Upper lobe of left lung (tissue), 6 donors: ENCODE measurements at places on chromosomes 3 and 15. TPM values are rescaled to one million over a fixed set of nuclear protein-coding genes. Genes with fewer than 3 reads are reported as not detected.

DNA sequence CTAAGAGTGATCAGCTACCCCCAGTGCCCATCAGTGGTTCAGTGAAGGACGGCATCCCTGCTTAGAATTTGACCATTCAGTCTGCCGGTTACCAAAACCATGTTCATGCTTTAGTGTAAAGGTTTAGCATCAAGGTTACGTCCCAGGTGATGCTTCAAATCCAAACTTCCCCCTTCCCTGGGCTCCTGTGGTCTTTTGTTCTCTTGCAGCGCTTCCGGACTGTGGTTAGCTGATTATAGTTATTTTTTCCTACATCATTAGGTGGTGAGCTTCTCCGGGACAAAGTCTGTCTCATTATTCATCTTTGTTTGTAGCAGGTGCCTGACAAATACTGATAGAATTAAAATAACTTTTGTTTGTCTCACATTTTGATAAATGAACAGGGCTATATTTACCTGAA, 28.3 kb upstream of the MYZAP start:
- DNase-seq: no peak
- H3K4me3 ChIP-seq: no peak overlapping the region
- H3K4me1 ChIP-seq: peaks cover 19% of the 10 kb centered on the region
- H3K36me3 ChIP-seq: no peaks in the 10 kb centered on the region
- no peaks in the 10 kb centered on the region for H3K27me3 ChIP-seq

DNA sequence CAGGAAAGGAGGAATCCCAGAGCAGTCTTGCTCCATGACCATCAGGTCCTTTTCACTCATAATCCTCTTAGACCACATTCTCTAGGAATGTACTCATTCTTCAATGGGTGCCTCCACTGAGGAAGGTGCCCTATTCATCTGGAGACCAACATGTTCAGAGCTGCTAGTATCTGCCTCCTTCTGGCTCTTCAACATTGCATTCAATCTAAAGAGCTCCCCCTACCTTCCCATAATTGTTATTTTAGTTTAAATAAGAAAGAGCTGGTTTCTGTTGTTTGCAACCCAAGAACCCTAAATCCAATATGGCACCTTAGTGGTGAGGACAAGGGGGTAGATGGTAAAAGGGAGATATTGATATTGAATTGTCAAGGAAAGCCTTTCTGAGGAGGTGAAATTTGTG, 67.6 kb downstream of the SCN11A start:
- no peak overlapping the region for H3K27ac ChIP-seq
- no peak overlapping the region for H3K4me3 ChIP-seq
- no peaks in the 10 kb centered on the region for H3K36me3 ChIP-seq
- no peaks in the 10 kb centered on the region for H3K27me3 ChIP-seq
- no peaks in the 10 kb centered on the region for H3K4me1 ChIP-seq

DNA sequence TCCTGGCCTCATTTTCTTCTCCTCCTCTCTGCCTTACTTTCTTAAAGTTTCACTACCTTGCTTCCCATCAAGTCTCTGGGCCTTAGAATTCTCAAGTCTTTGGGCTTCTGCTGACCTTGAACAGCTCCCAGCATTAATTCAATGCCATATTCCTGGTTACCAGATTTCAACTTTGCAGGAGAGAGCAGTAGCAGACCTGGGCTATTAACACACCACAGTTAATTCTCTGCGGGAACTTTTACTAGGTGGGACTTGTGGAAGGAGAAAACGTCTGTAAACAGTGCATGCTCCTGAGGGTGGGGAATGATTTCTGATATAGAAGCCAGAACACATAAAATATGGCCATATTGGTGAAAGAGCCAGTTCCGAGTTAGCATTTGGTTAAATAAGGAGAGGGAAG, 214.6 kb downstream of the MEIS2 start:
- no peak for DNase-seq
- H3K4me3 ChIP-seq: no peak overlapping the region
- no peak overlapping the region for H3K27ac ChIP-seq
- no peaks in the 10 kb centered on the region for H3K36me3 ChIP-seq

DNA sequence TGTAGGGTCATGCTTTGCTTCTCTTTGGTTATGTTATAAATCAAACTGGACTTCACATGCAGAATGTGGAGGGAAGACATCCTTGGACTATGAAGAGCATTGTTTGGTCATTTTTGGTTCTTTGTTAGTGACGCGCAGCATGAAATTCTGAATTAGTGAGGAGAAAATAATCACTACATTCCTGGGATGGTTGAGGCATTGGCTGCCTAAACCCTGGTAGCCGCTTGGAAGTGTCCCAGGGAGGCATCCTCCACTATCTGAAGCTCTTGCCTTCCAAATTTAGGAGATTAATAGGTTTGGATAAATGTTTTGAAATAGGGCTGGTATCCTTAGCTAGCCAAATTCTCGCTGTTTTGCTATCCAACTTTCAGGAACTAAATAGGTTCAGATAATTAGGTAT, 96.2 kb downstream of the CLSTN2 start:
- H3K27ac ChIP-seq: no peak overlapping the region
- H3K4me1 ChIP-seq: no peaks in the 10 kb centered on the region
- H3K4me3 ChIP-seq: no peak overlapping the region
- H3K27me3 ChIP-seq: no peaks in the 10 kb centered on the region

- H3K4me1 ChIP-seq: no peaks in the 10 kb centered on the region
- H3K27me3 ChIP-seq: no peaks in the 10 kb centered on the region
- peaks cover 48% of the 10 kb centered on the region for H3K36me3 ChIP-seq
- H3K4me3 ChIP-seq: no peak overlapping the region
These were observed 10.6 kb downstream of the PSMA4 start for GRCh38 chr15:78550815-78551214.

DNA sequence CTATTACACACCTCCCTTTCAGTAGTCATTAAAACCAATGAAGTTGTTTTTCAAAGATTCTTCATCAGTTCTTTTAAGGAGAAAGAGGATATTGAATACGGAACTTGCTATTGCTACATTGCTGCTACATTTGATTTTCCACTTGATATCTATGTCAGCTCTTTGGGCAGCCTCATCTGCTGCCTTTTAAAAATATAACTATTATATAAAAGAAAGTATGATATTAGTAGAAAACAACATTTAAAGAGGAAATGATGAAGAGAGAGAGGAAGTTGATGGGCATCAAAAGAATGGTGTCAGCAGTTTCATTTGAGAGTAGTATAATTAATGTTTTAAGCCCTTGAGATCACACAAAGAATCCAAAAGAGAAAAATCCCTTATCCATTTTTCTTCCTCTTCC, 171.4 kb downstream of the NFKBIZ start:
- H3K4me1 ChIP-seq: no peaks in the 10 kb centered on the region
- H3K36me3 ChIP-seq: no peaks in the 10 kb centered on the region
- no peak overlapping the region for H3K27ac ChIP-seq
- DNase-seq: no peak

UBAP1L gene
- total RNA-seq: 3.3 TPM

- no peaks in the 10 kb centered on the region for H3K36me3 ChIP-seq
- H3K27me3 ChIP-seq: no peaks in the 10 kb centered on the region
- no peak overlapping the region for H3K4me3 ChIP-seq
- H3K27ac ChIP-seq: no peak overlapping the region
- H3K4me1 ChIP-seq: no peaks in the 10 kb centered on the region
- no peak for DNase-seq
These were observed 197.3 kb upstream of the ST8SIA2 start for GRCh38 chr15:92196342-92196741.

GRCh38 chr3:125694761-125695294, 99.5 kb upstream of the OSBPL11 start:
- no peak for DNase-seq
- no peaks in the 10 kb centered on the region for H3K36me3 ChIP-seq
- no peaks in the 10 kb centered on the region for H3K4me1 ChIP-seq
- no peak overlapping the region for H3K27ac ChIP-seq
- H3K27me3 ChIP-seq: no peaks in the 10 kb centered on the region

POPDC2 gene
- 2.1 TPM for total RNA-seq

SLC6A20 gene
- 12.3 TPM for total RNA-seq

DNA sequence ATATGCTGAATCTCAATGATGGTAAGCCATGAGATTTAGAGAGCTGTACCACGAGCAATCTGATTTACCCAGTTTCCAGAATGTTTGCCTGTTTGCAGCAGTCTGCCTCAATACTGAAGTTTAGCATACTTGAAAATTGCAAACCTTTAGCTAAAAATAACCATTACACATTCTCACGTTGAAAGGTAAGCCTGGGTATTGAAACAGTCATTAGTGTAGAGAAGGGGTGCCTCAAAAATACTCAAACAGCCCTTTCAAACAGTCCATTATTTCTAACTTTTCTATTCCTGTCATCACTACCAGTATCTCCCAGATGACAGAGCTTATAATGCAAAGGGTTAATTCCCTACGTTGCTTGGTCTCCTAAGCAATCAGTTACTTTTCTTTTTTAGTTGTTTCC, 111.8 kb upstream of the MBNL1 start:
- DNase-seq: no peak
- no peak overlapping the region for H3K4me3 ChIP-seq
- no peaks in the 10 kb centered on the region for H3K4me1 ChIP-seq
- no peak overlapping the region for H3K27ac ChIP-seq
- no peaks in the 10 kb centered on the region for H3K27me3 ChIP-seq

NOX5 gene
- 5.7 TPM for total RNA-seq

GRCh38 chr15:88655103-88655553, 16.3 kb downstream of the ISG20 start:
- no peaks in the 10 kb centered on the region for H3K27me3 ChIP-seq
- H3K4me3 ChIP-seq: no peak overlapping the region

CCDC39 gene
- total RNA-seq: 0.34 TPM

GRCh38 chr3:28399206-28399605, 50.6 kb upstream of the AZI2 start:
- H3K4me3 ChIP-seq: no peak overlapping the region
- no peak overlapping the region for H3K27ac ChIP-seq
- H3K4me1 ChIP-seq: no peaks in the 10 kb centered on the region
- no peak for DNase-seq

CCDC174 gene
- 16.9 TPM for total RNA-seq

DNA sequence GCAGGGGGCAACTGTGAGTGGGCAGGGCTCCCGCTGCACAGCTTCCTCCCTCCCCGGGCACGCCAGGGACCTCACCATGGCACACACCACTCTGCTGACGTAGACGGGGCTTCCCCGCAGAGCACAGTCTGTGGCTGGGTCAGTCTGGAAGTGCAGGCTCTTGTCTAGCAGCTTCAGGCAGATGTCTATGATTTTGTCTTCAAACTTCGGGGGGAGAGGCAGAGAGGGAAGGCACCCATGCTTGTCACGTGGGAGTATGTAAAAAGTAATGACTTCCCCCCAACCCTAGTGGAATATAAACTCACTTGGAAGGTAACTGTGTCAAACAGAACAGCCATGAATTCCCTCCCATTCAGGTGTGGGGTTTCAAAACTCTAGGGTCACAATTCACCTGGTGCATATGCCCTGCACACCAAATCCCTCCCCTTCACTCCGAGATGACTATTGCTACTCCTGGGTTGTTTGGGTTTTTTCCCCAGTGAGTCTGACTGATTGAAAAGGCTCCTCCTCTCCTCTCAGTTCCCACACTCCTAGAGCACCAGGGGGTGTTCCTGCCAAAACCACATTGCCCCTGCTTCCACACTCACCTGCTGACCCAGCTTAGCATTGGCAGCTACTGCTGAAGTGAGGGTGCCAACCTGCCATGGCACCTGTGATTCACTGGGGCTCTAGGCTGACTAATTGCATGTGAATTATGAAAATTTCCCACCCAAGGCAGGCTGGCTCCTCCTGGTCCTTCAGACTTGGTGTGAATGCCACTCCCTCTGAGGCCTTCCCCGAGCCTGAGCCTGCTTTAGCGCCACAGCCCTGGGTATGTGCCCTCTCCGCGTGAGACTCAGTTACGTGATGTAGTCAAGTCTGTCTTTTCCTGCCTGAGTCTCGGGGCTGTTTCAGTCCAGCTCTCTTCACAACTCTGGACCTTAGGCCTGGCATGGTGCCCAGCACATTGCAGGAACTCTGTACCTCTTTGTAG, 13.0 kb downstream of the TGM5 start:
- H3K27me3 ChIP-seq: no peaks in the 10 kb centered on the region
- no peak overlapping the region for H3K4me3 ChIP-seq
- H3K27ac ChIP-seq: no peak overlapping the region
- no peak for DNase-seq

DNA sequence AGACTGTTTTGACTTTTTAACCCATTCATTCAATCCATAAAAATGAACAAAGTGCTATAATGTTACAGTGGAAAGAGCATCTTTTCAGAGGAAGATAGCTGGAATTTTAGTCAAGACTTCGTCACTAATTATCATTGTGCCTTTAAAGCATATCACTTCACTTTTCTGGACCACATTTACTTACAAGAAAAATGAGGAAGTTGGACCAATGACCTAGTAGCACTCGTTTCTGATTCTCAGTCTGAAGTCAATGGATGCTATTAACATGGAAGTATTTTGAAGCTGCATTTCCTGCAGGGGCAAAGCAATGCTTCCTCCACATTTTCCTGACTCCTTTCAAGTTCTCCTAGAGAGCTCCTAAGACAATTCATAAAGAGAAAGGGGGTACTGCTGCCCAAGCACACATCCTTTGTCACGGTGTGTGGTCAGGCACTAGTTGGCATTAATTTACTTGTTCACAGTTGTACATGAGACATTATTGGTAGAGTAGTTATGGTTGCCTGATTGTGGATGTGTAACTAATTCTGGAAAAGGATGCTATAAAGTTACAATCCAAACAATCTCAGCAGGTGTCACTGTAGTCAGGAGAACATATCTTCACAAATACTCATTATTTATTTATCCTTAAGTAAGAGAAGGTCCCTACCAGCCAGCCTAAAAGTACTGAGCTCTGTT, 1049.1 kb downstream of the FHIT start:
- no peak overlapping the region for H3K27ac ChIP-seq
- no peaks in the 10 kb centered on the region for H3K36me3 ChIP-seq
- no peak for DNase-seq
- H3K27me3 ChIP-seq: no peaks in the 10 kb centered on the region

DNA sequence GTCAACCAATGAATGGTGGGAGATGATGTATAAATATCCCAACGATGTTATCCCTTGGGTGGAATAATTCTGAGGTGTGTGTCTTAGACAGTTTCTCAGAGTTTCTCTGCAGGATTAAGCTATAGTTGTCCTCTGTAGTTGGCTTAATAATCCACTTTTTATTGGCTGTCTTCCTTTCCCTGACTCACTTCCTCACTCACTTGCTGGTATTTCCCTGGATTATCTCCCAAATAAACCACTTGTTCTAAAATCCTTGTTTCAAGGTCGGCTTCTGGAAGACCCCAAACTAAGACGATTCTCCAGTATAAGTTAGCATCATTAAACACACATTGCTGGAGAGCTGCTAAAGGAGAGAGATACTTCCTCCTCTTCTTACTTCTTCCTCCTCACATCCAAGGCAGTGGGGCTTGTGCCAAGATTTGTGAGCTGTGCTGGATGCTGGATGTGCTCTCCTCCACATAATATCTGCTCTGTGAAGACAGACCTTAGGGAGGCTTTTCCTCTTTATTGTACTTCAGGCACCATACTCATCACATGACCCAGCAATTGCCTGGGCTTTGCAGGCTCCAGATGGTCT, 22.5 kb upstream of the ROPN1 start:
- no peaks in the 10 kb centered on the region for H3K36me3 ChIP-seq
- no peaks in the 10 kb centered on the region for H3K4me1 ChIP-seq
- H3K27me3 ChIP-seq: no peaks in the 10 kb centered on the region
- H3K27ac ChIP-seq: no peak overlapping the region

MCF2L2 gene
- 1.6 TPM for total RNA-seq

- H3K27ac ChIP-seq: no peak overlapping the region
- H3K36me3 ChIP-seq: no peaks in the 10 kb centered on the region
- H3K4me1 ChIP-seq: peaks cover 14% of the 10 kb centered on the region
- H3K27me3 ChIP-seq: no peaks in the 10 kb centered on the region
These were observed 108.3 kb downstream of the IGF2BP2 start for GRCh38 chr3:185716436-185717108.

GRCh38 chr3:61409638-61410037, 151.7 kb upstream of the PTPRG start:
- DNase-seq: no peak
- H3K4me1 ChIP-seq: no peaks in the 10 kb centered on the region
- no peak overlapping the region for H3K4me3 ChIP-seq
- no peaks in the 10 kb centered on the region for H3K27me3 ChIP-seq
- H3K36me3 ChIP-seq: no peaks in the 10 kb centered on the region
